NT2/D1 (cell line): ENCODE measurements at places on chromosomes 1 and 21.

DNA sequence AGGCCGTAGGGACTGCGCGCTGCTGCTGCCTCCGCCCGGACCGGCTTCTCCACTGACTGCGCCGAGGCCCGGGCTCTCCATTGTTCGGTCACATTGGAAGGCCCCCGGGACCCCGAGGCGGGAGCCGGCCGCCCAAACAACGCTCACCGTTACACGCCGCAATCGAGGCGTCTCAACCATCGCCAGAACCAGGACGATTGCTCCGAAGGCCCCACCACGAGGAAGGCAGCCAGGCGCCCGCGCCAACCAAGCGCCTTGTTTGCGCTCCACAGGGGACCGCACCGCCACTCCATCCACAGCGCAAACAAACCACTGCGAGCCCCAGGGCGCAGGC lies 595 bp downstream of the GLUL start:
- no peak for DNase-seq

- DNase-seq, result no peak
Measured at GRCh38 chr1:21931171-21932093, 5.7 kb downstream of the HSPG2 start.

DNA sequence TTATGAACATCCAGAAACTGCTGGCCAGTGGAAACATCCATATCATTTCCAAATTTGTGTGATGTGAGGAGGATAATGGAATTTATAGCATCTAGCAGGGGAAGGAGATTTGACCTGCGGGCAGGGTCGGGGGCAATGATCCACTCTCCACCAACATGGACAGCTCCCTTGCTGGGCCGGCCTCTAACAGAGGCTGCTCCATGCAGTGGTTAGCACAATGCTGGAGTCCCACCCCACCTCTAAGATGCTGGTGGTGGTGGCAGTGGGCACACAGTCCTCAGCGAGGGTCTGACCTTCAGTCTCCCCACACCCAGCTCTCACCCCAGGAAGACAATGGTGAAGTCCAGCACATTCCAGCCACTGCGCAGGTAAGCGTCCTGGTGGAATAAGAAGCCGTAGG lies 18.7 kb downstream of the CACNA1S start:
- no peak for DNase-seq

DNA sequence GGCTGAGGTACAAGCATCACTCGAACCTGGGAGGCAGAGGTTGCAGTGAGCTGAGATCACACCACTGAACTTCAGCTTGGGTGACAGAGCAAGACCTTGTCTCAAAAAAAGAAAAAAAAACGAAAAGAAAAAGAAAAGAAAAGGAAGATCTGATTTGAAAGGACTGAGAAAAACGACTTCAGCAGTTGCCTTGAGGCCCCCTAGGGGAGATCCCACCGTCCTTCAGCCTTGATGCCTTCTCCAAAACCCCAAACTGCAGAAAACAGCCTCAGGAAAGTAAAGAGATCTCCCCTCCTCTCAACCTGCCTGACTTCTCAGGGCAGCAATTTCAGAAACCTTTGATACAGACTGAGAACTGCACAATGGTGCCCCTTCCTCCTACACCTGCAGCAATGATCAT lies 50.9 kb upstream of the BCAR3 start:
- no peak for DNase-seq

DNA sequence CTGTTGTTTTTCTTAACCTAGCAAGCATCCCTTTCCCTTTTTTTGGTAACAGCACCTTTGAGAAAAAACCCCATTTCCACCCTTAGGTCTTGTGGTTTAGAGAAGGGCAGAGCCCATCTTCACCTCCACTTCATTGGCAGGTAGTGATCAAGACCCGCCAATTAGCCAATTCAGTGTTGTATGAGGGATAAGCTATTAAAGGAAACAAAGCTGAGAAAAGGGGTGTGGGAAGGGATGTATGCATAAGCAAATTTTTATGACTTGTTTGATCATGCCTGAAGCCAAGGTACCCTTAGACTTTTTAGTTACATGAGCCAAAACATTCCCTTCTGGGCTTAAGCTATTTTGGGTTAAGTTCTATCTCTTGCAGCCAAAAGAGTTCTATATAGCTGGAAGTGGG lies 3.6 kb upstream of the ZNF697 start:
- DNase-seq, result no peak

GRCh38 chr1:23814016-23814415 lies 11.2 kb downstream of the HMGCL start:
- no peak for DNase-seq

DNA sequence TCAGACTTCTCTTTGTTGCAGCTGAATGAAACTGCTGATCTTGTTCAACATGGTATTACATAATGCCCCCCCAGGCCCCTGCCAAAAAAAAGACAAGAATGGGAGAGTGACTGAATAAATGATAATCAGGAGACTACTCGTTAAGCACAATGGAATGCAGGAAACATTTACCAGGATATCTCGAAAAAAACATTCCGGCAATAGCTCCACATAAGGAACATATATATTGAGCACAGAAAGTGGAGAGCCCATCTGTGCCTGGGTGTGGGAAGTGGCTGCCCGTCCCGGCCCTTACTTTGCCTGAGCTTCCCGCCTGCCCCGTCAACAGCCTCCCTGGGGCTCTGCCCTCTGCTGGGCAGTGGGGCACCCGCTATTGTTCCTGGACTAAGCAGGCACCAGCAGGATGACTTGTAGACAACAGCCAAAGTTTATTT lies 13.3 kb downstream of the TRIM11 start:
- DNase-seq, result no peak

- DNase-seq, result no peak
Measured at GRCh38 chr1:55088413-55088812, 49.1 kb downstream of the PCSK9 start.

GRCh38 chr1:177476676-177477075 lies 305.9 kb downstream of the BRINP2 start:
- DNase-seq, result no peak

- DNase-seq, result no peak
Measured at GRCh38 chr1:41936107-41936506, 17.4 kb upstream of the HIVEP3 start.

GRCh38 chr1:237789619-237790018 lies 101.1 kb downstream of the ZP4 start:
- DNase-seq, result no peak

GRCh38 chr1:153572569-153573015 lies 6.9 kb upstream of the S100A2 start:
- DNase-seq, result no peak

DNA sequence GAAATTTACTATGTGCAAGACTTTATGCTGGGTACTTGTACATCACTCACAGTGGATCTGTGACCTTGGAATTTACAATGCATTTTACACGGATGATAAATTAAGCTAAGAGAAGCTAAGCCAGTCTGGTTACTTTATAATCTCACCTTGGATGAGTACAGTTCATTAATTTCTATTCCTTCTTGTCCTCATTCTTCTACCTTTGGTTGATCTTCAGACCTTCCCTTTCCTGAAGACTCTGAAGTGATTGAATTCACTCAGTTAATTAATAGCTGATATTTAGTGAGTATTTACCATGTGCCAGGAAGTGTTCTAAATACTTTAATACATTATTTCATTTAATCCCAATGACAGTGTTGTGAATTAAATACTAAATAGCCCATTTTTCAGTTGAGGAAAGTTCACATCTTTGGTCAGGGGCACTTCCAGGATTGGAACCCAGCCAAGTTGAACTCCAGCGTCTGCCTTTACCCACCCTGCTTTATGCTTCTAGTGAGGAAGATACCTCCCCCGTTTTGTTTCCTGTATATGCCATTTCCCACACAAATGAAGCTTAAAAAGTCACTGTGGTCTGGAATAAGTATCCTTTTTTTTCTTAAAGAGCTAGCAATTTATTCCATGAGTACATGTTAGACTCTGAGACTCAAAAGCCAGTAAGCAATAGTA lies 146.6 kb downstream of the TLR5 start:
- DNase-seq, result no peak

GRCh38 chr1:109762821-109763645 lies 690 bp downstream of the EPS8L3 start:
- DNase-seq, result no peak

DNA sequence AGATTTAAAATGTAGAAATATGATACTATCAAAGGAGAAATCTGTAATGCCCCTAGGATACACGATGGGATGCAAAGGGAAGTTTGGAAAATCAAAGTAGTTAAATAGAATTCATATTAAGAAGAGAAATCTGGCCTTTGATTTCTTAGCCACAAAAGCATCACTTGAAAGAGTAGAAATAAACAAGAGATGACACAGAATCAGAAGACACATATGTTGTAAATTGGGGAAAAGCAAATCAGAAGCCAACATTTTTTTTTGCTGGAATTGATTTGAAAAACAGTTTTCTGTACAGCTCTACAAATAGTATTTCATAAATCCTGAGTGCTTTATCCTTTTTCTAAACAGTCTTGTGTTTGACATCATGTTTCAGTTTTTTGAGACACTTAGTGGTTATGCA lies 12.4 kb upstream of the TNFSF18 start:
- DNase-seq, result no peak

- DNase-seq, result no peak
Measured at GRCh38 chr1:1169429-1170214, 4.1 kb upstream of the TTLL10 start.

DNA sequence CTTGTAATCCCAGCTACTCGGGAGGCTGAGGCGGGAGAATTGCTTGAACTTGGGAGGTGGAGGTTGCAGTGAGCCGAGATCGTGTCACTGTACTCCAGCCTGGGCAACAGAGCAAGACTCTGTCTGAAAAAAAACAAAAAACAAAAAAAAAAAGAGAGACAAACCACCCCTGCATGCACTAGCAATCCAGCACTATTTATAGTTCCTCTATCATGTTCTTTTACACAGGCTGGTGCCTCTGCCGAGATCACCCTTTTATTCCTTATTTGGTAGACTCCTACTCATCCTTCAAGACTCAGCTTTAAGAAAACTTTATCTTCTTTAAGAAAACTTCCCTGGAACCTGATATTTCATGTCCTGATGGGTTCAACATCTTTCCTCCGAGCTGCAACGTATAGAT lies 10.8 kb downstream of the FMO5 start:
- no peak for DNase-seq

DNA sequence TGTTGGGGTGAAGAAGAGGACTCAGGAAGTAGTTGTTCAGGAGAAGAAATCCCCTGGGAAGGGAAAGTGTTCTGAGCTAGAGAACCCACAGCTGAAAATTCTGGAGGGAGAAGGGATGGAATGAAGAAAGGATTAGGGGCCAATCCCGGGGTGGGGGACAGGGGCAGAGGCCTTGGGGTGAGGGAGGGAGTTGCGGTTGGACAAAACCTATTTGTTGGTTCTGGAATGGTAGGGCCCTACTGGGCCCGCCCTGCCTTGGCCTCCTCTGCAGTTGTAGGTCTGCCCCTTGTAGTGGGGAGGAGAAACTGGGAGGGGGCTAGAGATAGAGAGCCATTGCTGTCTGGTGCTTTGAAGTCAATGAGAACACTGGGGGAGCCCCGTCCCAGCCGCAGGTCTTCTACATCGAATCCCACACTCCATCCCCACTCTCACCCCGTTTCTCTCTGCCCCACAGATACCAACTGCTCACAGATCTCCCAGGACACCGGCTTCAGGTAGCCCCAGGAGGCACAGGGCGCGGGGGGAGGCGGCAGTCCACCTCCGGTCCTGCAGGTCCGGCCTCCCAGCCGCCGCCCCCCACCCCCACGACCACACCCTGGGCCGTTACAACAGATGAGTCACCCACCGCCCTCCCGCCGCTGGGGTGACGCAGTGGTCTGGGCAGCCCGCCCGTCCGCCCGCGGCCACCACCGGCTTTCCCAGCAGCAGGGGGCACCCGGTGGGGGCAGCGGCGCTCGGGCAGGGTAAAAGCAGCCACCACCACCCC lies 1.1 kb downstream of the TAGLN2 start:
- no peak for DNase-seq

DNA sequence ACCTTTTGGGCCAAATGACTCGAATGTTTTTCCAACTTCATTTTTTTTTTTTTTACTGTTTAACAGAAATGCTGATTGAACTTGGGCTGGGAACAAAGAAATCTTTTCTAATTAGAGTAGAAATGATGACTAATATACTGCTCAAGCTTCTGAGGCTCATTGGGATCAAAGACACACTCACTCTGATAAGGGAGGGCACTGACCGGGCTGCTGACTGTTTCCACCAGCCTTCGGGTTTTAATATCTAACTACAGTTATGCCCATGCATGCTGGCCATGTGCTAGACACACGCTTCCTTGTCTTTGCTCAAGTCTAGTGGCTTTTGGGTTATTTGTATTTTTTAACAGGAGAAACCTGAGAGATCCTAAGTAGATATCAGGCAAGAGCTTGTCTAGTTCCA lies 16.8 kb downstream of the ZBTB18 start:
- no peak for DNase-seq

DNA sequence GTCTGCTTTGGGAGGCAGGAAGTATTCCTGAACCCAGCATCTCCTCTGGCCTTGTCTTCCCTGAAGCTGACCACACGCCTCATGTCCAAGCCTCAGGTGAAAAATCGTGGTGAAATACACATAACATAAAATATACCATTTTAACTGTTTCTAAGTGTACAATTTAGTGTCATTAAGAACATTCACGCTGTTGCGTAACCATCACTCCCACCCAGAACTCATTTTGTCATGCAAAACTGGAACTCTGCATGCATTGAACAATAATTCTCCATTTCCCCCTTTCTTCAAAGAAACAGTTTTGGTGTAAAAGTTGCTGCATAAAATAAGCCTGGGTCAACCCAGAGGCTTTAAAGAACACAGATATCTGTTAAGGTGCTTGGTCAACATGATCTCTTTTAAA lies 93.5 kb downstream of the PLD5 start:
- no peak for DNase-seq

DNA sequence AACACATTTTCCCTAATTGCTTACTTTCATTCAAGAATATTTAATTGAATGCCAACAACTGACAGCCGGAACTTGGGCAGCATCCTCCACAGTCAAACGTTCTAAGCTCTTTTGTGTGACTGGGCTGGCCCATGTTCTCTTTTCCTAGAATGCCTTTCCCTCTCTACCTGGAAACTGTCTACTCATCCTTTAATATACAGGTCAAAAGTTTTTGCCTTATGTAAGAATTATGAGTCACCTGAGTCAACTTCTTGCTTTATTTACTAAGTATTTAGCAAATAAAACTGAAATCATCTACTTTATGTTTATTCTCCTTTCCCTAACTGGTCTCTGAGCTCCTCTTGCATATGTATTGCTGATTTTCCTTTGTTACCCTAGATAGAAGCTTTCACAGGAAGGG lies 172.2 kb downstream of the CHRM3 start:
- DNase-seq, result no peak

DNA sequence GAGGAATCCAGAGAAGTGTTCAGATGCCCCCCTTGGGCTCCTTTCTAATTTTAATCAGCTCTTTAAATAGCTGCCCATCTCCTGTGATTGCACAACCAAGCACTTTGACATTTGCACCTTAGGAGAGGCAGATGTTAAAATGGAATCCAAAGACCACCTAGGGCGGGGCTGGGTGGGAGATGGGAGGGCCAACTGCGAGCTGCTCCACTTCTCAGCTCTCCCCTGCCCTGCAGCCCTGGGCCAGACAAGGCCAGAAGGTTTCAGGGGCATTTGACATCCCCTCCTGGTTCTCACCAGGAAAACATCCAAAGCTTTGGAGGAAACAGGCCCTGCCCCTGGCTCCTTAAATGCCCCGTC lies 106.9 kb downstream of the DHRS3 start:
- DNase-seq, result no peak

- DNase-seq, result no peak
Measured at GRCh38 chr1:15965228-15965767, 10.6 kb downstream of the ZBTB17 start.
